RCC 7860 (cell line): ENCODE measurements at places on chromosomes 13 and 19.

DNA sequence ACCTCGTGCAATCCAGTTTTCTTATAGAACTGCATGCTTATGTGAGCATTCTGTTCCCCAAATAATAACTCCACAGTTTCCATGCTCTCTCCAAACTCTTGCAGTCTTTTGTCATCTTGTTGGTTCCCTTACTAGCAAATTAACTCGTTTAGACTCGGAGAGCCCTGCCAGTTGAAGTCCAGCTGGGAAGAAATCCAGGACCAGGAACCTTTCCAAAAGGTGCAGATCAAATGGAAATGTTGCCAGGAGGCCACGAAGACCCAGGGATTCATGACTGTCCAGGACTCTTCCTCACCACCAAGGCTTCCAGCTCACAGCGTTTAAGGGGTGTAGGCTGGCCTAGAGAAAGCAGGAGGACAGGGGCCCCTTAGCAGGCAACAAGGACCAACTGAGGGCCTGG is 2.1 kb upstream of the TDRD12 start:
- DNase-seq, result no peak

GRCh38 chr13:88285329-88285728 is 614.2 kb downstream of the SLITRK5 start:
- no peak for DNase-seq

DNA sequence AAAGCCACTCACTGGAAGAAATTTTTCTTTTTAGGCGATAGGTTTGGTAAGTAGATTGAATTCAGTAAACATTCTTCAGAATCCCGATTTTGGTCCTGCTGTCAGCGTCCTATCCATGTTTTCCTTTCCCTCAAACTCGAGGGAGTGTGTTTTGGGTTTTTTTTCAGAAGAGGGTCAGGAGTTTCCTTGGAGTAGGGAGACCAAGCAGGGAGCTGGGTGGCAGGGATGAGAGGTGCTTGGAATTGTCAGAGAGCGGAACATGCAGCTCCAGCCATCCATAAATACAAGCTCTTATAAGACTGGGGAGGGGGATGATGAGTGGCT is 1.6 kb upstream of the PCDH8 start:
- no peak for DNase-seq

DNA sequence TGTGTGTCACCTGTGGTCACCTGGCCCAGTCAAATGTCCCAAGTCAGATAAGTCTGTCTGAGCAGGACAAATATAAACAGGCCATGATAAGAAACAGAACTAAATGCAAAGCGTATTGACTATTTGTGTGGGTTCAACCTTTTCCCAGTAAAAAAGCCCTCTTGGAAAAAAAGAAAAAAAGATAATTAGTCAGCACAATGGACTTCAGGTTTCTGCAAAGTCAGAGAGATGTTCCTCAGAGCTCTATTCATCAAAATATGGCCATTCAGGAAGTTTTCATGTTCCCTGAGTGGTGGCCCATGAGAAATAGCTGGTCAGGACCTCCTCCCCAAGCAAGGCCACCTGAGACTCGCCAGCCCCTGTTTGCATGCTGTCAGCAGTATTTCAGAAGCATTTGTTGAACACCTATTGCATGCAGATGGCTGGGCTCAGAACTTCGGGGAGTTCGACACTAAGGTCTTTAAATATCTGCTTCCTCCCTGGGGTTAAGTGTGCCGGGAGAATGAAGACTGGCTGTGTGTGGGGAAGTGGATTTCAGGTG is 2.7 kb downstream of the FFAR3 start:
- DNase-seq, result no peak

- no peak for DNase-seq
Measured at GRCh38 chr19:44904426-44904994, 1.1 kb upstream of the APOE start.
